Left ventricle myocardium inferior (tissue), 1 donor: ENCODE measurements at places on chromosomes 7 and 10. TPM values are rescaled to one million over a fixed set of nuclear protein-coding genes. Genes with fewer than 3 reads are reported as not detected.

DNA sequence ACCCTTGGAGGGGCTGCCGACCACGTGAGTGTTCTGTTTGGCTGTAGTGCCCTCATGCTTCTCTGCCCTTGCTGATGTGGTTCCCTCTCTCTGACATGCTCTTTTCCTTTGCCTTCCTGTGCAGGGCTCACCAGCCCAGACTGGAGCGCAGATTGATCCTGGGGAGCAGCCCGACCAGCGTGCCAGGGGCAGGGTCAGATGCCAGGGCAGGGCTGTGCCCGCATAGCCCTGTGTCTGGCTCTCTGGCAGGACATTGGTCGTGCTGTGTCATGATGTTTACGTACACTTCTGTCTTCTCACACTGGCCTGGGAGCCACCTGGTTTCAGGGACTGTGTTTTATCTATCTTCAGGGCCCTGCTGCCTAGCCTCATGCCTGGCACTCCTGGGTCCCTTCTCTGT, 300.8 kb downstream of the CAMK1D start:
- no peak for DNase-seq

DNA sequence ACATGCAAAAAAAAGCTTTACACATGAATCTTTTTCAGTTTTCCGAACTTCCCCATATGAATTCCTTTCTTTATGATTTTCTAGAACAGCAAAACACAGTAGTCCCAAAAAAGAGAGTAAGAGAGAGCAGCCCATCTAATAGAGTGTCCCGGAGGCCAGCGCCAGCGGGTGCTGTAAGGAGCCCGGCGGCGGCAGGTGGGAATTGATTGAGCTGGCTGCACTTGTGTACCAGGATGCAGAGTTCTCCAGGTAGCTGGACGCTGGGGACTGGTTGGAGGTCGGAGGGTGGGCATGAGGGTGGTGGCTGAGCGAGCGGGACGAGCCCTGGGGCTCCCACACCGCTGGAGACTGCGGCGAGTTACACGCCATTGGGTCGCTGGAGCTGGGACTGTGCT, 4.0 kb downstream of the DLX5 start:
- DNase-seq = no peak

Gene ZNF33A
- 24.3 TPM for total RNA-seq

Gene VSTM4
- 21.1 TPM for total RNA-seq
